ENCODE measurements at places on chromosomes 6 and 20.

- DNase-seq: peak; percentile 4
Measured at GRCh38 chr6:14149053-14149738, 31.6 kb downstream of the CD83 start.

DNA sequence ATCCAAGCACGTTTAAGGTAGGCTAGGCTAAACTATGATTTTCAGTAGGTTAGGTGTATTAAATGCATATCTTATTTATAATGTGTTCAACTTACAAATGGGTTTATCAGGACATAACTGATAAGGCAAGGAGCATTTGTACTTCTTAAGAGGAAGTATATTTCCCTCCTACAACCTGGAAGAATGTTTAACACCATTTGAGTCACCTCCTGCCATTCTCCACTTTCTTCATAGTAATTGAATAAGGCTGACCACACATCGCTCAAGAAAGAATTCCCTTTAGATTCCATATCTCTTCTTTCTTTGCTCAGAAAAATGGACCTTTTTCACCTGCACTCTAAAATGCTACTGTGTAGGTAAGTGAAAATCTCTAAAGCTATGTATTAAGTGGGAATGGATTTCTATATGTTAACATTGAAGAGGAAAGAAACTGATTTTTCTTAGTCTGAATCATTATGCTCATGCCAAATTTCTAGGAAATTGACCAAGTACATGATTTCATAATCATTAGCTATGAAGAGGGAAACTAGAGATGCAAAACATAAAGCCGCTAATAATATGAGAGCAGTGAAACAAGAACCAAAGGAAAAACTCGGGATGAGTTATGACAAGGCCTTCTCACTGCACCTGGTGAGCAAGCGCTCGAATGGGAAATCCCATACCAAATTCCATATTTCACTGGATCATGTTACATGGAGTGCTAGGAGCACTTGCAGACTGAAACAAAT lies 210.4 kb downstream of the ALDH8A1 start:
- peak; percentile 69 for DNase-seq

DNA sequence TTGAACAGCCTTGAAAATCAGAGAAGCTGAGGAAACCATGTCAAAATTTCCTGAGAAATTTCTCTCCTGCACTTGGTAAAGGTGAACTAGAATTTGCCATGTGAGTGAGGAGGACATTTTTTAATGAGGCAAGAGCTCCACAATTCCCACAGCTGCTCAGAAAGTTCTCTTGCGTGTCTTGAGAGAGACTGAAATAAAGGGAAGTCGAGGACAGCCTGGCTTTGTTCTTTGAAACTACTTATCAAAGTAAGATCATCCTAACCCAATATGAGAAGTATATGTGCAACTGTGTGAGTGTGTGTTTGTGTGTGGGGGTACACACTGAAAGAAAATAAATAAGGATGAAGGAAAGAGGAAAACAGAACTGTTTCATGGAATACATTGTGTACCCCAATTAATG lies 163.4 kb downstream of the SLC24A3 start:
- DNase-seq: no peak

- DNase-seq: no peak
Measured at GRCh38 chr6:49570474-49571079, 20.1 kb downstream of the C6orf141 start.

DNA sequence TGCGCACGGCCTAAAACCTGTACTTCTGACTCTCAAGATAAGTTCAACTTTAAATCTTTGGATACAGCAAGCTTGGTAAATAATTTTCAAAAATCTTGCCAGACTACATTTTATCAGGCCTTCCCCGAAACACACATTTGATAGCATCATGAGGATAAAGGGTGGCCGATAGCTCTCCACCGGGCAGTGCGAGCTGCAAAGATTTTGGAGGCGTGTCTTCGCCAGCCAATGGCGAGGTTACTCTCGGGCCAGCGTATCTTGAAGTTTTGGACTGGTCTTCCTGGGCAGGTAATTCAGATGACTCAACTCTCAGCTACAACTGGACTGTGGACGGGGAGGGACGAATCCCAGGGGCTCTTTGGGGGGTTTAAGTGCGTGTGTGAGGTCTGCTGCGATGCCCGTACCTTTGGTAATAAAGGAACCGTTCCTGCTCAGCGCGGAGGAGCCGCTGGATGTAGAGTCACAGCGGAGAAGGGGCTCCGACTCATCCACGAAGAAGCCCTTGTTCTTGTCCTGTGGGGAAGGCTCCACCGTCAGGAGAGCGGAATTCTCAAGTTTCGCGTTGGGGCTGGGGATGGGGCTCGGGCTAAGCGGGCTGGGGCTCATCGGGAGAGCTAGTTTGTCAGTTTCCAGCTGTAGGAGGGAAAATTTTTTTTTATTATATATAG lies 75.3 kb downstream of the TNFRSF21 start:
- DNase-seq: no peak

DNA sequence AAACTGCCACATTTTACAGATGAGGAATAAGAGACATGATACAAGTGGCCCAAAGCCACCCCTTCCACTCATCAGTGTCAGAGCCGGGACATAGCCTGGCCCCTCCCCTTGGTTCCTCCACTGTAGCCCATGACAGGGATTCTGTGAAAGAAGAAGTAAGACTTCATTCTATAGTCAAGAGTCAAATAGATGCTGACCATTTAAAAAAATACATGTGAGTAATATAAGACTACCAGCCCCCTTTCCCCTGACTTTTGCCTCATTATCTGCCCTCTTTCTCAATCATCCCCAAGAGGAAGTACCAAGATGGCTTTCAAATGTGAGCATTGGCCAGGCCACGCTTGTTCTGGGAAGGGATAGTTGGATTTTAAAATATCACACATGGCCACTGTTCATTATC lies 57.8 kb upstream of the TAB2 start:
- no peak for DNase-seq

DNA sequence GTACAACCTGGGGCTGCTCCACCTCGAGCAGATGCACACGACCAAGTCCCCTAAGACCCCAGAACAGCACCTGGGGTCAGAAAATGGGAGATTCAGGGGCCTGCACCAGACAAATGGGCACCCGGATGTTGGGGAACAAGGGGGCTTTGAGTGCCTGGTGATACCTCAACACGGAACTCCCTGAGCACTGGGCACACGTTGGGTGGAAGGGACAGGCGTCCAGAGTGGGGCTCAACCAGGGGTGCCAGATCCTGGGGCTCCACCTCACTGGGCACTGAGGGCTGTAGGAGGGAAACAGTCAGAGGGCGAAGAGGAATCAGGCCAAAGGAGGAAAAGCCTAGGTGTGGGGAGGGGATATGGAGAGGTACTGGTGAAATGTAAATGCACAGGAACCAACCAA lies 33.5 kb upstream of the SPAG4 start:
- no peak for DNase-seq

DNA sequence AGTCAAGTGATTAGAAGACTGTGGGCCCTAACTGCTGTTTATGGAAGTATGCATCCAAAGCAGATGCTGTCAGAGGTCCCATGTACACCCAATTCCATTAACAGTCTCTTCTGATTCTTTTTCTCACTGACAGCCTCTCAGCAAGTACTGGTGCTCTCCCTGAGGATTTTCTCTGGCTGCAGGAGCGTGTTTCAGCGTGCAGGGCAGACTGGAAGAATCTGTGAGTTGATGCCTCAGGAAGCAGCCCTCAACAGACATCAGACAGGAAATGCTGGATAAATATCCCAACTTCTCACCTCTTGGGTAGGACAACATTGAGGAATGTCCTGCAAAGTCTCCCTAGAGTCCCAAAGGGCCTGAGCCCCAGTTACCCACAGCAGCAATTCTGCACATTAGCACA lies 40.8 kb downstream of the ANKEF1 start:
- no peak for DNase-seq

DNA sequence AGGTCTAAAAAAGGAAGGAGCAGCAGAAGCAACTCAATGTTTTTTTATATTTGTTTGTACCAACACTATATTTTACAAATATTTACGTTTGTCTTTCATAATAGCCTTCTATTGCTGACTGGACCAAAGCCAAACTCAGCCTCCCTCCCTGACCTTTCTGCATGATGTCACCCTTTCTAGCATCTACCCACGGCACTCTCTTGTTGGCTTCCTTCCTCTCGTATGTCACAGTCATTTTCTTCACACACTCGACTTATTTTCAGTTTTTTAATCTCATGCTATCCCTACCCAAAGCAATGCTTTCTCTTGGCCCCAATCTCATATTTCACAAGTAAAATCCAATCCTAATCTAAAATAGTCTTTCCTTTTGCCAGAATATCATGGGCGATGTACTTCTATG lies 16.3 kb upstream of the FAM8A1 start:
- no peak for DNase-seq

- DNase-seq: peak; percentile 74
Measured at GRCh38 chr6:36769183-36769675, 70.0 kb downstream of the CPNE5 start.

GRCh38 chr20:51801823-51802123 lies 548 bp downstream of the SALL4 start:
- no peak for DNase-seq

DNA sequence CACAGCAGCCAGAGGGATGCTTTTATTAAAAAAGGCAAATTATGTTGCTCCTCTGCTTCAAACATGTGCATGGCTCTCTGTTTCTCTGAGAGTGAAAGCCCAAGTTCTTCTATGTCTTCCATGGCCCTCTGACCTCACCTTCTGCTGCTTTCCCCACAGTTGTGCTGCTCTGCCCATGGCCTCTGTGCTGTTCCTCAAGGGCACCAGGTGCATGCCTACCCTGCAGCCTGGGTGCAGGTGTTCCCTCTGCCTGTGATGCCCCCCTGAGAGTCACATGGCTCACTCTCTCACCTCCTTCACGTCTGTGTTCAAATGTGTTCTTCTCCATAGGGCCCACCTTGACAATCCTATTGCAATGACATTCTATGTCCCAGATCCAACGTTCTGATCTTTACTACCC lies 477.0 kb upstream of the CHD6 start:
- no peak for DNase-seq

DNA sequence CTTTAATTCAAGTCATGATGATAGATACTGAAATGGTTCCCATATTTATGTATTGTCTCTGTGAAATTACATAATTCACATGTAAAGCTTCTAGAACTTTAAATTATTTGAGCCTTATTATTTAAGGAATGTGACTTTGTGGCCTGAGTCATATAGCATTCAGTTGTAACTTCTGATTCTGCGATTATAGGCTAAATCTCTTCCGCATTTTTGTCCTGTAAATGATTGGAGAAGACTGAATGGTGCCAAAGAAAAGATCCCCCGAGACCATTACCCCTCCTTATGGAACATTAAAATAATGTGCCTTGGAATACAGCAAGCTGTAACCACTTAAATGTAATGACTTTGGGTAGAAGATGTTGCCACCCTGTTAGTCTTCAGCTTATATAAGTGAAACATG lies 63.3 kb upstream of the MAP7 start:
- DNase-seq: no peak

DNA sequence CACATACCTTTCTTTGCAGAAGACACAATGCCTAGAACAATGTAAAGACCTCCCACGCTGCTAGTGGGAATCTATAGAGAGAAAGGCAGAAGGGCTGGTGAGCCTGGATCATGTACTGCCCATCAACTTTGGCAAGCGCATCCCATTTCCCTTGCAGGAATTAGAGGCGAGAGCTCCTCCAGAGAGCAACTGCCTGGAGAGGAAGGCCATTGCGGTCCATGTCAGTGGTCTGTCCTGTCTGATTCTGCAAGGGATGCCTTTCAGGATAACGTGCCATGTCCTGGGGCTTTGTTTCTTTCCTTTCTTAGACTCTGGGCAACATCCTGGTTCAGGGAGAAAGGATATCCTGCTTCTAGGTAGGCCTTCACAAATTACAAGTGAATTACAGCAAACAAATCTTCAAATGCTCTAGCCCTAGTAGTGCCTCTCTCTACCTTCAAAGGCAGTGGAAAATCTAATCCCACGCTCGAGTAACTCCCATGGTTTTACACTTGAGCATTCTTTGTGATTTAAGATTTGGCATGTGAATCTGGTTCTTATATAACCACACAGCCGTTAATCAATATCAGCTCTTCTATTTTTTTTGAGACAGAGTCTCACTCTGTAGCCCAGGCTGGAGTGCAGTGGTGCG lies 38.5 kb downstream of the GCNT2 start:
- no peak for DNase-seq

- DNase-seq: no peak
Measured at GRCh38 chr6:40936818-40937251, 102.2 kb downstream of the UNC5CL start.

- no peak for DNase-seq
Measured at GRCh38 chr6:72944660-72945059, 280.6 kb downstream of the KHDC1L start.

- no peak for DNase-seq
Measured at GRCh38 chr6:90217506-90218127, 79.0 kb downstream of the BACH2 start.

GRCh38 chr6:37812841-37813240 lies 6.7 kb upstream of the ZFAND3 start:
- DNase-seq: no peak

GRCh38 chr20:17643531-17644188 lies 38.4 kb downstream of the RRBP1 start:
- no peak for DNase-seq

GRCh38 chr20:1871807-1872458 lies 23.3 kb upstream of the SIRPA start:
- no peak for DNase-seq

DNA sequence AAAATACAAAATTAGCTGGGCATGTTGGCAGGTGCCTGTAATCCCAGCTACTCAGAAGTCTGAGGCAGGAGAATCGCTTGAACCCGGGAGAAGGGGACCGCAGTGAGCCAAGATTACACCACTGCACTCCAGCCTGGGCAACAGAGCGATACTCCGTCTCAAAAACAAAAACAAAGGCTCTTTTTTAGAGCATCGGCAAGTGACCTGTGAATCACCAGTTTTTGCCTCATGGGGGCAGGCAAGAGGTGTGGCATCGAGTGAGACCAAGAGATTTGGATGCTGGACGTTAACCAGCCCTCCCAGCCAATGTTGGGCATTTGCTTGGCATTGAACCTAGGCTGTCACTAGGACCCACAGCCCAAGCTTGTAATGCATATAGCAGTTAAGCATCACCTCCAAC lies 14.6 kb upstream of the CDK5RAP1 start:
- peak; percentile 45 for DNase-seq

- DNase-seq: no peak
Measured at GRCh38 chr6:31009731-31010130, 543 bp upstream of the MUC22 start.

All from NCI-H146 (cell line).